C1 segment of cervical spinal cord (tissue), 14 donors: ENCODE measurements at places on chromosomes 11 and 22.

DNA sequence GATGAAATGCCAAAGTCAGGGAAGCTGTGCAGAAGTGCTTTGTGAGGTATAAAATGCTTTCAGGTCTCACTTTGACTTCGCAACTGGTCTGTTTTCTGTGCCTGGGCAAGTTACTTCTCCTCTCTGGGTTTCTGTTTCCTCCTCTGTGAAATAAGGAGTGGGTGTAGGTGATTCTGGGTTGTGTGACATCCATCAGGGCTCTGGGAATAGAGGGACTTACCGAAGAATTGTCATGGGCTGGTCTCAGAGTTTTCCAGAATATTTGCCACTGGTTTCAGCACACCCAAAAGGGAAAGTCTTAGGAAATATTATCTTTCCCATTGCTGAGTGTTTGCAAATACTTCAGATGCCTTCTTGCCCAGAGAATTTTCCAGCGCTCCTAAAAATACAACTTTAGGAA, 118.4 kb downstream of the KIAA1671 start:
- no peak for DNase-seq

- no peak for DNase-seq
These were observed 83.2 kb upstream of the EED start for GRCh38 chr11:86161336-86161735.

DNA sequence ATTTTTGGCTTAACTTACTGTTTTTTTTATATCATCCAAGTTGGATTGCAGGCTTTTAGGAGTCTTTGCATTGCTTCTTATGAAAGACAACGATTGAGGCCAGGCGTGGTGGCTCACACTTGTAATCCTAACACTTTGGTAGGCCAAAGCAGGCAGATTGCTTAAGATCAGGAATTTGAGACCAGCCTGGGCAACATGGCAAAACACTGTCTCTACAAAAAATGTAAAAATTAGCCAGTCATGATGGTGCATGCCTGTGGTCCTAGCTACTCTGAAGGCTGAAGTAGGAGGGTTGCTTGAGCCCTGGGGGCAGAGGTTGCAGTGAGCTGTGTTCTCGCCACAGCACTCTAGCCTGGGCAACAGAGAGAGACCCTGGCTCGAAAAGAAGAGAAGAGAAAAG, 56.6 kb downstream of the BID start:
- no peak for DNase-seq

GRCh38 chr11:77332259-77332658, 30.8 kb upstream of the GDPD4 start:
- no peak for DNase-seq

DNA sequence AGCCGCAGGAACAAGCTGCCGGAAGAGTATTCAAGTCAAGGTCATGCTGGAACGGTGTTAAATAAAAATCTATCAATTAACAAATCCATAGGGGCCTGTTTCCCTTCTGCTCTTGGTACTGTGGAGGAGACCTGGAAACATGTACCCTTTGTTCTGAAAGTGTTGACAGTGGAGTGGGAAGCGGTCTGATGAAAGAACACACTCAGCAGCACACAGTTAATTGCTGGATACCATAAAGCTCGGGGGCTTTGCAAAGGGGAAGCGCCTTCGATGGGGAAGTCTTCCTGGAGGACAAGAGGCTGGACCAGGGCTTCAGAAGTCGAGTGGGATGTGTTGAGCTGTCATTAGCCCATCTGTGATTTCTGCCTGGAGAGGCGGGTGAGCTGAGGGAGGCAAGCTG, 112.5 kb upstream of the CLPB start:
- no peak for DNase-seq

GRCh38 chr22:41943661-41944209, 3.2 kb downstream of the CENPM start:
- DNase-seq = no peak

GRCh38 chr11:78539506-78539905, 35.2 kb downstream of the NARS2 start:
- DNase-seq = no peak

- no peak for DNase-seq
These were observed 15.3 kb upstream of the CDC42BPG start for GRCh38 chr11:64859542-64860414.
